ENCODE measurements at places on chromosomes 1 and 21.

DNA sequence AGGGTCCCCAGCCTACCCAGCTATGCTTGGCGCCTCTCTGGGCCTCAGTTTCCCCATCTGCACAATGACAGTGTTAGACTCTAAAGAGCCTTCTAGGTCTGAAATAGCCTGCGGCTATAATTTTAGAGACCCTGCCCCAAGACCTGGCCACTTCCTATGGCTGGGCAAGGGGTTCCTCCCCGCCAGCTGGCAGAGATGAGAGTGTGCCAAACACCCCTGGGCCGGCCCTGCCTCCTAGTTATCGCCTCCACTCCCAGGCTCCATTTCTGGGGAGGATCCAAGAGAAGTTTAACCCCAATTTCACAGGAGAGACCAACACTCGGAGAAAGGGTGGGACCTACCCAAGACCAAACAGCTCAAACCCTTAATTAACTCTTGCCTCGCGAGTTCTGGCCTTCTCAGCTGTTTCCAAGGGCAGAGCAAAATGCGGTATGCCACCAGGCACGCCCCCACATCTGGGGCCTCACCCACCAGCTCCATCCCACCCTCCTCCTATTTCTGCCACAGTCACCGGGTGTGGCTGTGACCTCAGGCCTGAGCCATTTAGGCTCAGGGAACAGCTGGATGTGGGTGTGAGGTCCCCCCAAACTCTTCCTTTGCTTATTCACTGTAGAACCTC is 35.7 kb downstream of the TTC39A start:
- DNase-seq: no peak

- DNase-seq: no peak
Observed at GRCh38 chr1:43367026-43367903, 546 bp downstream of the ELOVL1 start.

GRCh38 chr1:75136921-75137641 is 2.9 kb downstream of the LHX8 start:
- no peak for DNase-seq

- DNase-seq: no peak
Observed at GRCh38 chr1:37883671-37884070, 24.3 kb upstream of the MTF1 start.

- DNase-seq: no peak
Observed at GRCh38 chr1:109254621-109255096, 5.3 kb downstream of the CELSR2 start.

DNA sequence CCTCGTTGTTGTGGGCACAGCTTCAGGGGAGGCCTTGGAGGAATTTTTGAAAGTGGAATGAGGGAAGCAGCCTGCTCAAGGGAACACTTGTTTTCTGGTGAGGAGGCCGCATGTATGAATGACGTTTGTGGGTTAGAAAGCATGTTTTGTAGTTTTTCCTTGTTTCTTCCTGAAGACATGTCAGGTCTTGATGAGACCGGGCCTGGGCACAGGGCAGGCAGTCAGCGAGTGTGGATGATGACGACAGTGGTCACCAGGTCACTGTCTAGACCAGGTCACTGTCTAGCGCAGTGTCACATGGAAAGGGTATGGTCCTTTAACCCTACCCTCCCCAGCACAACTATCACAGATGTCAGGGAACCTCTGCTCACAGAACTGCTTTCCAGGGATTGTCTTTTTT is 7.3 kb downstream of the PSEN2 start:
- DNase-seq: no peak

DNA sequence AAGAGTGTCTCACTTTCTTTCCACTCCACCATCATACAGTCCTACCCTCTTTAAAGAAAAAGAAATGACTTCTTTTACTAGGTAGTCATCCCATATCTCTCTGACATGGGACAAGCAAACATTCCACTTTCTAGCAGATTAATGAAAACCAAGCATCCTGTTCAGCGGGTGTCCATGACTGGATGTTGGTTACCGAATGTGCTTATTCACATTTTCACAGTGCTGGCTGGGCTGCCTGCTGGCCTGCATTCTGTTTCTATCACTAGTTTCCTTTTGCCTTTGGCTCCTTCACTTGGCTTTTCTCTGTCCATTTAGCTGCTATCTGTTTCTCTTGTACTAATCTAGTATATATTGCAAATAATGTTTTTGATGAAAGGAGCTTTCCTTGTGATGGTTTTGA is 598.4 kb downstream of the RWDD3 start:
- DNase-seq: no peak

DNA sequence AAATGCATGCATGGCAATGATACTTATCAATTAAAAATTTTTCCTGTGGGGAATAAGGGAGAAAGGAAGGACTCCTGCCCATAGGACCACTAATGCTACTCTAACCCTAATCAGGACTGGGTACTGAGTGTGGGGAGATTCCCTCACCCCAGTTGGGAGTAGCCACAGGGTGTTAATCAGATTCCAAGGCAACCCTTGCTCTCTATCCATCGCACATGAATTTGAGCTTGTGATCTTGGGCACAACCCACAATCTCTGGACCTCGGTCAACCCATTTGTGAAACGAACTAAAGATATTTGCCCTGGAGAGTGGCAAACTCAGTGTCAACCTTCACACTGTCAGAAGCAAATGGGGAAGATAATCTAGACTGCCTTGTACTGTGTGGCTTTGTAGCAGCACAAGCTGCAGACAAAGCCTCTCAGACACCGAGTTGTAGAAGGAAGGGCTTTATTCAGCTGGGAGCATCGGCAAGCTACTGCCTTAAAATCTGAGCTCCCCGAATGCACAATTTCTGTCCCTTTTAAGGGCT is 69.5 kb downstream of the SERINC2 start:
- no peak for DNase-seq

- DNase-seq: no peak
Observed at GRCh38 chr1:114238053-114238452, 84.4 kb upstream of the SYT6 start.

- no peak for DNase-seq
Observed at GRCh38 chr1:183821889-183822611, 17.1 kb downstream of the RGL1 start.

DNA sequence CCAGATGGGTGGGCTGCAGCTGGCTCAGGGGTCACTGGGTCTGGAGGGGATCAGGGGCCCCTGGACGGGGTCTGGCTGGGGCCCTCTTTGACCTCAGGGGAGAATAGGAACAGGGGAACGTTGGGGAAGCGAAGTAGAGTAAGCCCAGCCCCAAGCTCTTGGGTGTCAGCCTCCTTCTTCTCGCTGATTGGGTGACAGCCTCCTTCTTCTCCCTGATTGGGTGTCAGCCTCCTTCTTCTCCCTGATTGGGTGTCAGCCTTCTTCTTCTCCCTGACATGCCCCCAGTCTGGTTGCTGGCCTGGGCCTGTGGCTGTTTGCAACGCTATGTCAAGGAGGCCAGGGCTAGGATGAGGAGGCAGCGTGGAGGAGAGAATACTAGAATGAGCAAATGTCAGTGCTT is 76.7 kb upstream of the CASZ1 start:
- no peak for DNase-seq

DNA sequence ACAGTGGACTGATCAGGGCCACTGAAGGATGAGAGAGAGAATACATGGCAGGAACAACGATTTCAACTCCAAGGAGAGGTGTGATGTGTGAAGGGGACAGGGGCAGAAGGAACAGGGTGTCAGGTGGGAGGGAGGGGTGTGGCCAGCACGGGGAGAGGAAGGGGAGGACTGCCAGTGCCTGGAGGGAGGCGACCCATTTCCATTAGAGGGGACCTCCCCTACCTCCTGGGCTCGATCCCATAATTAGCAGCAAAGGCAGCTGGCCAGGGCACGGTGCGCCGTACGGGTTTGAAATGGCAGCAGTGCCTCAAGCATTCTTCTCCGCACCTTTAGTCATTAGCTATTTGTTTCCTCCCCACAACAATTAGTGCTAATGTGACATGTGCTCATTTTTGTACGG is 22.7 kb downstream of the CRYAA start:
- no peak for DNase-seq

- DNase-seq: no peak
Observed at GRCh38 chr1:41412748-41413147, 51.5 kb downstream of the FOXO6 start.

- DNase-seq: no peak
Observed at GRCh38 chr1:225658041-225658440, 5.1 kb upstream of the ENAH start.

DNA sequence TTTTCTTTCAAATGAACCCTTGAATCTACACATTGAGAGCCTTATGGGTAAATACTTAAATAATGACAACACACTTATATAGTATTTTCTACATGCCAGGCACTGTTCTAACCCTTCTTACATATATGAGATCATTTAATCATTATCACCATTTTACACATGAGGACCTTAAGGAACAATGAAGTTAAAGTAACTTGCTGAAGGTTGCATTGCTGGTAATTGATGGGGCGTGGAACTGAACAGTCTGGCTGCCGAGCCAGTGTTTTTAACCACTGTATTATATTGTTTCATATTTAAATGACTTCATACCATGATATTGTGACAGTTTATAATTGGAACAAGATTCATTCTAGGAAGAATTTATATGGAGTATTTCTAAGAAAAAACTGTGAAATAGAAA is 111.9 kb upstream of the TENT5C start:
- DNase-seq: no peak

GRCh38 chr1:159944623-159945455 is 574 bp downstream of the IGSF9 start:
- DNase-seq: no peak

- DNase-seq: no peak
Observed at GRCh38 chr1:115201598-115201997, 112.3 kb upstream of the TSPAN2 start.

DNA sequence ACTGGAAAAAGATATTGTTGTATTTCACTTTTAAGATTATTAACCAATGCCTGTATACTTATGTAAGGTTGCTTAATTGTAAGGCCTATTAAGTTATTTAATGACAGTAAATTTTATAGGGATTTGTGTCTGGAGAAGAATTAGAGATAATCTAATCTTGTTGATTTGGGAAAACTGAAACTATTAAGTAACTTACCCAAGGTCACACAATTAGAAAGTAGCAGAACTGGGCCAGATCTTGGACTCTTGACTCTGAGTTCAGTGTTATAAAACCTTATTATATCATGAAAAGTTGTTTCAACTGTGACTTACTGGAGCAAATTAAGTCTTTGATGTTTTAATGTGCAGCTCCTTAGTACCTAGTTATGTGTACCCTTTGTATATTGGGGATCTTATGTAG is 38.5 kb downstream of the CAMTA1 start:
- no peak for DNase-seq

DNA sequence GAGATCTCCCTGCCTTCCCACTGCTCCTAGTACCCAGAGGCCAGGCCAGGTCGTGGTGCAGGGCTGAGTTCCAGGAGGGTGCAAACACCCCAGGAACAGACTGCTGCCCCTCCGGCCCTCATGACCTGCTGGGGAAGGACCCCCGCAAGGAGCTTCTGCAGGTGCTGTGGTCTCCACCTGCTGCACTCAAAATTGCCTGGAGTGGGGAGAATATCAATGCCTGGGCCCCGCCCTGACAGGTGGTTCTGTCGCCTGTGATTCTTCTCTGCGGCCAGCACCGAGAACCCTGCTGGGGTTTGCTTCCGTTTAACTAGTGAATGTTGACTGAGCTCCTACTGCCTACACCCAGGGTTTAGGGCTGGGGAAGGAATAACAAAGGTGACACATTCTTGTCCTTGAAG is 2.1 kb upstream of the TFF3 start:
- DNase-seq: no peak

DNA sequence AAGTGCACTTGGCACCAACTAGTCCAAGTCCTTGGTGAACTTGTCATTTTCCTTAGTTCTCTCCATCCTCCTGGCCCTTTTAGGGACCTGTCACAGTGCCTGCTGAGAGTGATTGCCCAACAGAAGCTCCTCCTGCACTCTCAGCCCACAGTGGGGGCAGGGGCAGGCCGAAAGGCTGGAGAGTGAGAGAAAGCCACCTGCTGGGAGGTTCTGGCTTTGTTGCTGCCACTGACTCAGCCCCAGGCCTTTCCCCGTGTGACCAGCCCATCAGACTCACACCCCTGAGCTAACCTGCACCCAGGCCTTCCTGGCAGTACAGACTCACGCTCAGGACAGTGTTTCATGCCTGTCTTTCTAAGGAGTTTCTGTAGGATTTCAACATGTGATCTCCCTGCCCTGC is 17.1 kb upstream of the PROK1 start:
- DNase-seq: no peak

Data from hindlimb muscle (tissue), 1 donor.